ENCODE measurements at places on chromosomes 5 and 9.

DNA sequence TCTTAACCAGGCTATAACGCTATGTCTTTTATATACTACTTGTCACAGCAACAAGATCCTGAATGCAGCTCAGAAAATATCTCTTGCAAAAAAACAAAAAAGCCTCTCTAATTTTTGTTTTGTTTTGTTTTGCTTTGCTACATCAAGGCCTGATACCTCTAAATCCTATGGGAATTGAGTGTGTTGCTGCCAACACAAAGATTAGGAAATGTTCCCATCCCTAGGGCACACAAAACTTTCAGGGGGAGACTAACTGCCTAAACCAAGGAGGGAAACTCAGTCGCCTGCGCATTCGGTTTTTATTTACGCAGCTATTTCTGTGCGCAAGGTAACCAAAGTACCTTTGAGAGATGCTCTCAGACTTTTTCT, 1.7 kb downstream of the SSBP2 start:
- DNase-seq: peak; percentile 5

- DNase-seq: no peak
These were observed 146.5 kb downstream of the SYK start for GRCh38 chr9:90948156-90948555.

- no peak for DNase-seq
These were observed 37.6 kb upstream of the STX17 start for GRCh38 chr9:99868845-99869244.

DNA sequence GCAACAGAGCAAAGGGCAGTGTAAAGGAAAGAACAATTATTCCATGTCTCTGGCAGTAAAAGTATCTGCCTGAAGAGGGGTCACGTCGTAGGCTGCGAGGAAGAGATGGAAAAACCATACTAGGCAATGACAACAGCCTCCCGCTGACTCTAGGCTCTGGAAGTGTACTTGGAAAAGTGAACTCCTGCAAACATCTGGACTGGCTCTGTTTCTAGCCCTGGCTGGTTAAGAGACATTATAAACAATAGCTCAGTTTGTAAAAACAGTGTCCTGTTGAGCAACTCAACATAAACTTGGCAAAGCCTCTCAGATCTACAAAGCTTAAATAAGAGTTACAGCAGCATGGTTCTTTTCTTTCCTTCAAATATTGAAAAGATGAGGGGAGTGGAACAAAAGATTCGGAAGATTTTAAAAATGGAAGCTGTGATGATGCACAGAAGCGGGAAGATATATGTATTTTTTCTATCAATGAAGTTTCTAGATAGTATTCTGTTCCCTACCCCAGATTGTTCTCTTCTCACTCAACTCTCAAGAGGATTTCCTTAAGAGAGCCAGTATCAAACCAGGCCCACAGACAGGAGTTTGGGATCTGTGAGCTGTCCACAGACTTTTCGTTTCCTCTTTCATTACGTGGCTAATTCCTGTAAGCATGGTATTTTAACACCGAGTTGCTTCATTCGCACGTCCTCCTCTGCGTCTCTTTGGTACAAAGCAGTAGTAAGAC, 79.4 kb downstream of the SPTLC1 start:
- DNase-seq: no peak

- no peak for DNase-seq
These were observed 37.7 kb upstream of the PSD2 start for GRCh38 chr5:139757727-139758509.

DNA sequence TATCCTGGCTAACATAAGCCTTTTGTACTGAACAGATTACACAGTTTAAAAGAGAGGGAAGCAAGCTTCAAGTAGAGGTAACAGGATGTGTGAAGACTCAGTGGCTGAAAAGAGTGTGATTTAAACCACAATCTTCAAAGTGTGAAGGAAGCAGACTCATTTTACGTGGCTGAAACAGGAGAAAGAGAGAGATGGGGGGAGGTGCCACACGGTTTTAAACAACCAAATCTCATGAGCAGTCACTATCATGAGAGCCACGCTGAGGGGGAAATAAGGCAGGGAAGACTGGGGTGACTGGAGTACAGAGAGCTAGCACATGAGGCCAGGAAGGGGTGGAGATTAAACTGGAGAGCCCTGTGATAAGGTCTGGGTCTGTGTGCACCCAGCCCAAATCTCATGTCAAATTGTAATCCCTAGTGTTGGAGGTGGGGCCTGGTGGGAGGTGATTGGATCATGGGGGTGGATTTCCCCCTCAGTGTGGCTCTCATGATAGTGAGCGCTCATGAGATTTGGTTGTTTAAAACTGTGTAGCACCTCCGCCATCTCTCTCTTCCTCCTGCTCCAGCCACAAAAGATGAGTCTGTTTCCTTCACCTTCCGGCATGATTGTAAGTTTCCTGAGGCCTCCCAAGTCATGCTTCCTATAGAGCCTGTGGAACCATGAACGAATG, 318.6 kb upstream of the CD180 start:
- DNase-seq: no peak

DNA sequence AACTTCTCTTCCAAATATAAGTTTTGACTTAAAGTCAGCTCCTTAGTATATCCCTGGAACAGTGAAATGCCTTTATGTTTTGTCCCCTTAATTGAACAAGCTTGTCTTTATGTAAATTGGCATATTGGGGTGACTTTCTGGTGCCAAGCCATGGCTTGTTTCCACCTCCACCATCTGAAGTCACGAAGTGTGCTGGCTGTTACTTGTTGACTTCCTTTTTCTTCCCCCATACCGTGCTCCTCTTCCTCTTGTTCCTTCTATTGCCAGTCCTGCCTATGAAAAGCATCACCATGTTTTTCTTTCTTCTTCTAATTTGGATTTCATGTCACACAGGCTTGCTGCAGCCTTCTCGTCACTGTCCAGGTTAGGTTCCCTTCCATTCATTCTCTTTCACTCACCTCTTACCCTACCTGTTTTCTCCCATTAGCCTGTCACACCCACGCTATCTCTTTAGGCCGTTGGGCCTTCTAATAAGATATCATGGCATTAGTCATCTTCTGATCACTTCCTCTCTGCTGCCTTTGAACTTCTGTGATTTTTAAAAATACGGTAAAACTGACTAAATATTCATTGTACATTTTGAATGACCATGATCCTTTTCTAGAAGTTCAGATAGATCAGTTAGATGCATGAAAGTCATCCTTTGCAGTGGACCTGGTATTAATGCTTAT, 48.1 kb downstream of the IQGAP2 start:
- no peak for DNase-seq

DNA sequence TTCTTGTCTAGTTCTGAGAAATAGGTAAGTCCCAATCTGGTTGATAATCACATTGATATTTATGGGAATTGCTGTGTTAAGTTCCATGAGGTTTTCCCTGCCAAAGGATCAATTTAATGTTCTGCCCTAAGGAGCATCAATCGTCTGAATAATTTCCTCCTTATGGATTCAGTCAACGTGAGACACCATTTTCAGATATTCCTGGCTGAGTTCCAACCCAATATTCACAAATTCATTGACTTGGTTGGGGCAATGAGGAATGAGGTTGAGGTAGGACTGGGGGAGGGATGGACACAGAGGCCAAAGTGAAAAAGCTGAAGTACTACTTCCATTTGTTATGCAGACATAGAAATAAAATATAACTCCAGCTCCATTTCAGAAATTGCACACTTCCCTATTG, 99.1 kb downstream of the ZNF622 start:
- no peak for DNase-seq

- no peak for DNase-seq
These were observed 102.7 kb downstream of the DPYSL3 start for GRCh38 chr5:147407094-147407681.

DNA sequence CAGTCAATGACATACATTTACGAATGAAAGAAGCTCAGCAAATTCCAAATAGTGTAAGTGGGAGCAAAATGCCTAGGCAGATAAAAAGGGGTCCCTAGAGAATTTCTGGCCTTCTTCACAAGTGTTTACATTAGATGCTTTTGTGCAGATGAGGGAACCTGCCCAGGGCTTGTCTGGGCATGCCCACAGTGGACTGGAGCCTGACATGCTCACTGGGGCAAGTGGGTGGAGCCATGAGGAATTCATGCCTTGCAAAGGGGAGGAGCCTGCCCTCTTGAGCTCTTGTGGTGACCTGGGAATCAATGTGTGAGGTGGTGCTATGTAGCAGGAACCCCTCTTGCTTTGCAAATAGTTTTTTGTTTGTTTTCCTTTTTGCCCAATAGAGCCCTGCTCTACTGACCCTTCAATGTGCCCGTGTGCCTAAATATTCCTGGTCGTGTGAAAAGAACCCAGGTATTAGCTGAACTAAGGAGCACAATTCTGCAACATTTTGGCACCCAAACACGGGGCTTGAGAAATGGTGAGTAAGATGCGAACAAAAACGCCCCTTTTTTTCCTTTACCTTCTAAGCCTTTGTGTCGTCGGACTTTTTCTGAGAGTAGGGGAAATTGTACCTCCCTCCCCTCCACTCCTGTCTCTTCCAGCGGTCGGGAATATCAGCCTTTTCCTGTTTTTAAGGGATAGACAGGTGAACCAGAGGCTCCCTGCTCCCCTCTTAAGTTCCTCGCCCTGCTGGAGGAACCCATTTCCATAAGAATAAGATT, 433.8 kb upstream of the CDH9 start:
- DNase-seq: no peak

DNA sequence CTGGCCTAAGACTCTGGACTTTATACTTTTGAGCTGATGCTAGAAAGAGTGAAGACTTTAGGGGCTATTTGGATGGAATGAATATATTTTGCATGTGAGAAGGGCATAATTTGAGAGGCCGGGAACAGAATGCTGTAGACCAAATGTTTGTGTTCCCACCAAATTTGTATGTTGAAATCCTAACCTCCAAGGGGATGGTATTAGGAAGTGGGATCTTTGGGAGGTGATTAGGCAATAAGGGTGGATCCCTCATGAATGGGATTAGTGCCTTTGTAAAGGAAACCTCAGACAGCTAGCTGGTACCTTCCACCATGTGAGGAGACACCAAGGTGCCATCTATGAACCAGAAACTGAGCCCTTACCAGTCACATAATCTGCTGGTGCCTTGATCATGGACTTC, 165.1 kb upstream of the S1PR3 start:
- no peak for DNase-seq

GRCh38 chr9:124454296-124454695, 4.0 kb downstream of the ADGRD2 start:
- DNase-seq: no peak

GRCh38 chr9:129724456-129725190, 28.2 kb downstream of the PTGES start:
- no peak for DNase-seq

- DNase-seq: no peak
These were observed 10.8 kb upstream of the DAB2IP start for GRCh38 chr9:121640491-121641223.

- DNase-seq: no peak
These were observed 145.4 kb upstream of the EGFLAM start for GRCh38 chr5:38112938-38113337.

GRCh38 chr5:128649192-128649591, 111.1 kb upstream of the FBN2 start:
- no peak for DNase-seq

- no peak for DNase-seq
These were observed 213.2 kb downstream of the ESM1 start for GRCh38 chr5:54772231-54772630.

GRCh38 chr5:44830951-44831350, 22.2 kb downstream of the MRPS30 start:
- DNase-seq: no peak

- peak; percentile 29 for DNase-seq
These were observed 297.1 kb upstream of the CD180 start for GRCh38 chr5:67493676-67494075.

GRCh38 chr9:23682352-23682751, 143.7 kb downstream of the ELAVL2 start:
- DNase-seq: no peak

GRCh38 chr5:175547842-175548241, 69.5 kb downstream of the SFXN1 start:
- DNase-seq: no peak

DNA sequence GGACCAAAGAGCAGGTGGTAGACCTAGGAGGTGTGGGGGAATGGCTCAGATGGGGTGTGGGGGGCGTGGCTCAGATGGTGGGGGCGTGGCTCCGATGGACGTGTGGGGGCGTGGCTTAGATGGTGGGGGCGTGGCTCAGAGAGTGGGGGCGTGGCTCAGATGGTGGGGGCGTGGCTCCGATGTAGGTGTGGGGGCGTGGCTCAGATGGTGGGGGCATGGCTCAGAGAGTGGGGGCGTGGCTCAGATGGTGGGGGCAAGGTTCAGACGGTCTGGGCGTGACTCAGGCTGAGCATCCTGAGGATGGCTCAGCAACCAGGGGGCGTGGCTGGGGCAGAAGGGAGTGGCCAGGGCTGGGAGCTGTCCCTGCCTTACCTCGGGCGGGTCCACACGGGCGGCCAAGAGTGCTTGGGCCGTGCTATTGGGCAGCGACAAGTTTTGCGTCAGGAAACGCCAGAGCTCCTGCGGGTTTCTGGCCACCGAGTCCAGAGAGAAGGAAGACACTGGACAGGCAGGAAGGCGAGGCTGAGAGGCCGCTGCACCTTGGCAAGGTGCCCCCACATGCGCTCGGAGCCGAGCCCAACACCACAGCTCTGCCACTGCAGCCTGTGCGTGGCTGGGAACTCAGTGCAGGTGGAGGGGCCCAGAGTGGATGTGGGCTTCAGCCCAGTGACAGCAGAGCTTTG, 5.9 kb downstream of the ABCA2 start:
- peak; percentile 87 for DNase-seq

DNA sequence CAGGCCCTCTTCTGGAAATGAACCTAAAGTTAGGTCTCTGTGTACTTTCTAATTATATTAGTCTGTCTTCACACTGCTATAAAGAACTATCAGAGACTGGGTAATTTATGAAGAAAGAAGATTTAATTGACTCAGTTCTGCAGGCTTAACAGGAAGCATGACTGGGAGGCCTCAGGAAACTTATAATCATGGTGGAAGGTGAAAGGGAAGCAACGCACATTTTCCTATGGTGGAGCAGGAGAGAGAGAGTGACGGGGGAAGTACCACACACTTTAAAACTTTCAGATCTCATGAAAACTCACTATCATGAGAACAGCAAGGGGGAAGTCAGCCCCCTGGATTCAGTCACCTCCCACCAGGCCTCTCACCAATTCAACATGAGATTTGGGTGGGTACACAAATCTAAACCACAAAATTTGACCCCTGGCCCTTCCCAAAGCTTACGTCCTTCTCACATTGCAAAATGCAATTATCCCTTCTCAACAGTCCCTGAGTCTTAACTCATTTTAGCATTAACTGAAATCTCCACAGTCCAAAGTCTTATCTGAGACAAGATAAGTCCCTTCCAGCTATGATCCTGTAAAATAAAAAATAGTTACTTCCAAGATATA, 40.7 kb downstream of the TRIP13 start:
- no peak for DNase-seq

DNA sequence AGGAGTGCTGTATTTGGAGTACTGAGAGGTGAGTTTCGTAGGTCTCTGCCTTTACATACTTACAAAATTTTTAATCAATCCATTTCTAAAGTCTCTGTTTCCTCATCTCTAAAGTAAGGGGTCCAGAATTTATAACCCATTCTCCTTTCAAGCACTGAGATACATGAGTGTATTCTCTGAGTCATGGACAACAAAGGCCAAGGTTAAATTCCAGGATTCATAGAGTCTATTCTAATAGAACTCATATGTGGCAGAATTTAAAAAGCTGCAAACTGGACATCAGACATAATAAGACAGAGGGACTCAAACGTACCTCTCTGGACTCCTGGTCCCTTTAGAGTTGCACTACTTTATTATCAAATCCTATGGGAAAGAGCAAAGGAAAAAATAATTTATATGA, 112.5 kb upstream of the SLIT3 start:
- DNase-seq: no peak

- no peak for DNase-seq
These were observed 981.1 kb downstream of the DTWD2 start for GRCh38 chr5:118007262-118007661.

Measured in nucleus accumbens (tissue), 56 donors.